HEK293T (cell line): ENCODE measurements at places on chromosomes 11 and 22.

DNA sequence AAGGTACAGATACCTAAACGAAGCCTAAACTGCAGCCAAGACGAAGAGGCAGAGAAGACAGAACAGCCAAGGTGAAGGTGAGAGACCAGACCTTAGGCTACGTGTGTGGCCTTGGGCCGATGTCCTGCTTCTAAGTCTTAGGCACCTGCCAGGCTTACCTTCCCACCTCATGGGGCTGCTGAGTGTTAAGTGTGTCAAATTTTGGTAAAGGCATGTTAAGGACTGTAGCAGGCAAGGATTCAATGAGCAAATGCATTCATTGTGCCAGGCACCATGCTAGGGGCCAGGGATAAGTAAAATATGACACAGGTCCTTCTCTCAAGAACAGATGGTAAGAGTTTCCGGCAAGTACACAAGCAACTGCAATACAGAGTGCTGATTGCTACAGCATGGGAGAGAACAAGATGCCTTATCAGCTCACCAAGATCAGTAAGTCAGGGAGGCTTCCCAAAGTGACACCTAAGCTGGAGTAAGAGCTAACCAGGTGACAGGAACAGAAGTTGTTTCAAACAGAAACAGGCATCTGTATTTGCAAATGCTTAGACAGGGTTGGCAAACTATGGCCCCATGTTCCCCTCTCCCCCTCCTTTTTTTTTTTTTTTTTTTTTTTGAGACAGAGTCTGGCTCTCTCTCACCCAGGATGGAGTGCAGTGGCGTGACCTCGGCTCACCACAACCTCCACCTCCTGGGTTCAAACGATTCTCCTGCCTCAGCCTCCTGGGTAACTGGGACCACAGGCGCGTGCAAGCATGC is 46.7 kb downstream of the CLTCL1 start:
- no peak for DNase-seq

DNA sequence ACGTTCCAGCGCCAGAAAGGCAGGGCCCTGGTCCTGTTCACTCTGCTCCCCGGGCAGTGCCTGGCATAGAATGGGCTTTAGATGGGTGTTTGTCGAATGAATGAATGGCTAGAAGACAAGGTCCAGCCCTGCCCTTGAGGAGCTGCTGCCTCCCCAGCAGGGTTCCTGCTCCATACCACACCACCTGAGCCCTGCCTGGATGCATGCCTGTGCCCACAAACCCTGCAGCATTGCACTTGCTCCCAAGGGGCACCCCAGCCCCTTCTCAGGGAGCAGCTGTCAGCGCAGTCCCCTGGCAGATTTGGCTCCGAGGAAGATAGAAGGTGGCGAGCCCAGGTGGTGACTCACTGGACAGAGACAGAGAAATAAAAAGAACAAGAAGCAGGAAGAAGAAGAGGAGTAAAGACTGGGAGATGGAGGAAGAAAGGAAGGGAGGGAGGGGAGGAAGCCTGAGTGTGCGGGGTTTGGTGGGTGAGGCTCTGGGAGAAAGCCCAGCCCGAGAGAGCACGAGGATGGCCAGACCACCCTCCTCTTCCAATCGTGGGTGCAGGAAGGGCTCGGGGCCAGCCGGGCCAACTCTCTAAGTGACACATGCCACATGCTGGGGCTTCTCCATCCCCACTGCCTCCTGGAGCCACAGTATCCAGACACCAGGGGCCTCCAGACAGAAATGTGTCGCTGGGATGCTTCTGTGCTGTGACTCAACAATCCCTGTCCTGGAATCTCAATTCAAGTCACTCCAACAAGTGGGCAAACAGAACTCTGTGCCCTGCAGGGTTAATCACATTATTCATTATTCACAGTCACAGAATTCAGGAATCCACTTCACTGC is 1474.3 kb downstream of the BRD1 start:
- no peak for DNase-seq

DNA sequence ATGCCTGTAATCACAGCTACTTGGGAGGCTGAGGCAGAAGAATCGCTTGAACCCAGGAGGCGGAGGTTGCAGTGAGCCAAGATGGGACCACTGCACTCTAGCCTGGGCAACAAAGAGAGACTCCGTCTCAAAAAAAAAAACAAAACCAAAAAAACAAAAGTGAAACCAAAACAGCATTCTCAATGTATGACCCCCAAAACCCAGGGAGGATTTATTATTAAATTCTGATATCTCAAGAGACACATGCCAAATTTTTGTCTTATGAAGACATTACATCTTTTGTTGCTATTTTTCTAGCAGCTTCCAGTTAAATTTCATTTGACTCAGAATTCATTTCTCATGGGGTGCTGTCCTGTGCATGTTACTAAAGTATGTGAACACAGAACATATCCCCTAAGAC is 3.0 kb upstream of the YPEL4 start:
- no peak for DNase-seq

- DNase-seq: no peak
These were observed 28.2 kb downstream of the GGT5 start for GRCh38 chr22:24216541-24217209.

DNA sequence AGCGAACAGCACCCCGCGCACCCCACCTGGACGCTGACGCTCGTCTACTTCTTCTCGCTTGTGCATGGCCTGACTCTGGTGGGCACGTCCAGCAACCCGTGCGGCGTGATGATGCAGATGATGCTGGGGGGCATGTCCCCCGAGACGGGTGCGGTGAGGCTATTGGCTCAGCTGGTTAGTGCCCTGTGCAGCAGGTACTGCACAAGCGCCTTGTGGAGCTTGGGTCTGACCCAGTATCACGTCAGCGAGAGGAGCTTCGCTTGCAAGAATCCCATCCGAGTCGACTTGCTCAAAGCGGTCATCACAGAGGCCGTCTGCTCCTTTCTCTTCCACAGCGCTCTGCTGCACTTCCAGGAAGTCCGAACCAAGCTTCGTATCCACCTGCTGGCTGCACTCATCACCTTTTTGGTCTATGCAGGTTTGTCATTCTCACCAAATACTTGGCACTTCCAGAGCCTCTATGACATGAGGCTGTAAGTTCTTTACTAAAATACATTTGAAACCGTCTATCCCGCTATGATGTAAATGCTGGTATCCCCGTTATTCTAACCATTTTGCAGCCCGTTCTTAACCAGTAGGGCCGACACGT is 535 bp downstream of the AQP11 start:
- peak; percentile 8 for DNase-seq

GRCh38 chr11:62708793-62709192 is 1.3 kb downstream of the GNG3 start:
- no peak for DNase-seq

GRCh38 chr22:22703715-22704114 is 59.3 kb downstream of the GGTLC2 start:
- no peak for DNase-seq

- DNase-seq: no peak
These were observed 32.8 kb upstream of the LINC01488 start for GRCh38 chr11:69448471-69449284.

GRCh38 chr11:100788561-100789295 is 101.6 kb downstream of the ARHGAP42 start:
- DNase-seq: no peak

DNA sequence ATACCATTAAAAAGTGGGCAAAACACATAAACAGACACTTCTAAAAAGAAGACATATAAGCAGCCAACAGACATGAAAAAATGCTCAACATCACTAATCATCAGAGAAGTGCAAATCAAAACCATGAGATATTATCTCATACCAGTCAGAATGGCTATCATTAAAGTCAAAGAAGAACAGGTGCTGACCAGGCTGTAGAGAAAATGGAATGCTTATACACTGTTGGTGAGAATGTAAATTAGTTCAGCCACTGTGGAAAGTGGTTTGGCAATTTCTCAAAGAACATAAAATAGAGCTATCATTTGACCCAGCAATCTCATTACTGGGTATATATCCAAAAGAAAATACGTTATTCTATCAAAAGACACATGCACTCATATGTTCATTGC is 13.5 kb downstream of the OR2AT4 start:
- no peak for DNase-seq

- no peak for DNase-seq
These were observed 34.4 kb downstream of the TNRC6B start for GRCh38 chr22:40212121-40212520.

GRCh38 chr11:44300844-44301563 is 8.9 kb downstream of the ALX4 start:
- no peak for DNase-seq

DNA sequence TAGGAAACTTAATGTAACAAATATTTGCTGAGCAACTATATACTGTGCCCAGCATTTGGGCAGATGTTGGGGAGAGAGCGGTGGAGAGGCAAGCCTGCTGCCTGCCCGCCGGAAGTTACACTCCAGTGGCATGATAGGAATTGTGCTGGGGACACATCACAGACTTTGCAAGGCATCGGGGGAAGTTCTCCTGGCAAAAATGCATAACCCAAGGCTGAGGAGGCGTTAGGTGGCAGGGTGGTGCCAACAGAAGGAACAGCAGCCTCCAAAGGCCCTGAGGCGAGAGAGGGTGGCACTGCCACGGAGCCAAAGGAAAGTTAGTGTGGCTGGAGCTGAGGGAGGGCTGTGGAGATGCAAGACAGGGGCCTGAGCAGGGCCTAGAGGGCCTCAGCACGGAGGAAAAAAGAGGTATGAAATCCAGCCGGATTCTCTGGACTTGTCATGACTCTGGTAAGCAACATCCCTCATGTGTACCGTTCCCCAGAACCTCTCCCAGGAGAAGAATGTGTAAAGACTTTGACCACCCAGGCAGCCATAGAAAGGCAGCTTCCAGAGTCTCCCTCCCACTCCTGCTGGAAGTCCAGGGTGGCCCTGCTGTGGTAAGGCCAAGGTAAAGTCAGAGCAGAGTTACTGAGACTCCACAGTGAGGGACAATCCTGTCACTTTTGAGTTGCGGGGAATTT is 76.1 kb upstream of the RAB1B start:
- DNase-seq: no peak

DNA sequence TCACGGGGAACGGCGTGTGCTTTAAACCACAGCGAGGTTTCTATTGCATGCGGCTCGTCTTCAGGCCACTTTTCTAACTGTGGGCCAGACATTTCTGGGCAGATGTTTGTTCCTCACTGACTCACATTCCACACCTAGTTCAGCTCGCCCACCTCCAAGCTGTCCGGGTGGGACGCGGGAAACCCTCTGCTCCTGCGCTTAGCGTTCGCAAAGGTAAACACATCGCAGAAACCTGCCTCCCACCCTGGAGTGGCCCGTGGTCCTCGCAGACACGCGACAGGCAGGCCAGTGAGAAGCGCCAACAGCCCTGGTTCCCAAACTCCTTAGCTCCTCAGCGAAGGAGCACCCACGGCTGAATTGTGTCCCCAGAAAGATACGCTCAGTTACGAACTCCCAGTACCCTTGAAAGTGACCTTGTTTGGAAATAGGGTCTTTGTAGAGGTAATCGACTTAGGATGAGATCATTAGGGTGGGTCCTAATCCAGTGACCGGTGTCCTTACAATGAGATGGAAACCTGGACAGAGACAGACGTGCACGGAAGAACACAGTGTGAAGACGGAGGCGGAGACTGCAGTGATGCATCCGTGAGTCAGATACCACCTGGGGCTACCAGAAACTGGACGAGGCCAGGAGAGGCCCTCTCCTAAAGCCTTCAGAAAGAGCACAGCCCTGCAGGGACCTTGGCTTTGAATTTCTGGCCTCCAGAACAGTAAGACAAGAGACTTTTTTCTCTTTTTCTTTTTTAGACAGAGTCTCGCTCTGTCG is 82.7 kb downstream of the CELSR1 start:
- DNase-seq: no peak

GRCh38 chr11:101096036-101096704 is 33.4 kb downstream of the PGR start:
- no peak for DNase-seq

DNA sequence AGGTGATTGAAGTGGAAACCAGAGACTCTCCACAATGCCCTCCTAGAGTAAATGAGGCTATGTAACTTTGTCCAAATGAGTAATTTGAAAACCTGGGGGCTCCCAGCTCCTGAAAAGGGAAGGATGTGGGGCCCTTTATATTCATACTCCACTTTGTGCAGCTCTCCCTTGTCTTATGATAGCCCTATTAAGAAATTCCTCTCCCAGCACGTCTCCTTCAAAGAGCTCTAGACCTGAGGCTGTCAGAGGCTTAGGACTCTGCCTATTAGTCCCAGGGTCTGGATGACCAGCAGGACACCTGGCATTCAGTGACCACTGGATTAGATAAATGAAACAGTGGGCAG is 2.1 kb downstream of the SLC43A1 start:
- DNase-seq: no peak

GRCh38 chr11:16613512-16614381 is 124.7 kb upstream of the C11orf58 start:
- peak; percentile 84 for DNase-seq

- peak; percentile 60 for DNase-seq
These were observed 1.2 kb downstream of the KMT2A start for GRCh38 chr11:118437208-118438125.

DNA sequence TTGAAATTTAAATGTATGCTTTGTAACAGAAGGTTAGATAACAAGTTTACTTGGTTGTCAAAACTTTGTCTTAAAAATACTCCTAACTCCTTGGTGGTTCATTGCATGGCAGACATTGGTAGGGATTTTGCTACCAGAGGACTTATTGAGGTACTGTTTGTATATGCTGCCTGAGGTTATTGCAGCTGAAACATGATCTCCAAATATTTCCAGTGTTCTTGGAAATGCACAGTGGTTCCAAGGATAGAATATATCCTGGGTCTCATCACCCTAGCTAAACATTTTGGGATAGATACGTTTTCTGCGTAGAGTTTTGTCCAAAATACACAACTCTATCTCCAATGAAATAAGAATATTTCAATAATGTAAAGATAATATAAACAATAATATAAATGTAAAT is 109.2 kb downstream of the RAB38 start:
- DNase-seq: no peak

- DNase-seq: no peak
These were observed 663.4 kb upstream of the TENM4 start for GRCh38 chr11:80104191-80104590.

GRCh38 chr11:2567026-2567671 is 122.3 kb downstream of the KCNQ1 start:
- DNase-seq: no peak

- DNase-seq: no peak
These were observed 353.8 kb downstream of the TMEM135 start for GRCh38 chr11:87391496-87391895.

- DNase-seq: no peak
These were observed 101.0 kb downstream of the PTPRJ start for GRCh38 chr11:48081151-48082010.

- no peak for DNase-seq
These were observed 14.5 kb upstream of the PPARA start for GRCh38 chr22:46135611-46136485.

- DNase-seq: peak; percentile 61
These were observed 103.2 kb downstream of the ZBTB16 start for GRCh38 chr11:114162719-114163123.

DNA sequence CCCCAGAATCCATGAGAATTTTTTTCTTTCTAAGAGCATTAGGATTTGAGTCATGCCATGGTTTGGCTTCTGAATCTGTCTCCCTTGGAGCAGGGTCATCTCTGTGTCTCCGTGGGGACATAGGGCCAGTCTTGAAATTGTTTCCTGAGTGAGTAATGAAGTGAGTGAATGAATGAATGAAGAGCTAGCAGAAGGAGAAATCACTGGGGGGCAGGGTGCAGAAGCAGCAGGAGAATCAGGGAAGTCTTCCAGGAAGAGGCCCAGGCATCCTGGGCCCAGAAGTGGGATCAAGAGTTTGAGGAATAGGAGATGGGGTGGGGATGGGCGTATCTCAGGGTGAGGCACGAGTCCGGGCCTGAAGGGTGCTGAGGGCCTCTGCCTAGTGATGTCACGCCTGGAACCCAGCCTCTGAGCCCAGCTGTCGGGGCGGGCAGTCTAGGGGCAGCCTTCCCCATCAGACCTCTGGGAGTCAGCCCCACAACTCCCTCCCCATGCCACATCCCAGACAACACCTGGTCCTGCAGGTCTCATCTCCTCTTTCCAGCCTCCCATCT is 12.5 kb upstream of the MGAT3 start:
- DNase-seq: no peak
